ENCODE measurements at places on chromosomes 1 and 21.

DNA sequence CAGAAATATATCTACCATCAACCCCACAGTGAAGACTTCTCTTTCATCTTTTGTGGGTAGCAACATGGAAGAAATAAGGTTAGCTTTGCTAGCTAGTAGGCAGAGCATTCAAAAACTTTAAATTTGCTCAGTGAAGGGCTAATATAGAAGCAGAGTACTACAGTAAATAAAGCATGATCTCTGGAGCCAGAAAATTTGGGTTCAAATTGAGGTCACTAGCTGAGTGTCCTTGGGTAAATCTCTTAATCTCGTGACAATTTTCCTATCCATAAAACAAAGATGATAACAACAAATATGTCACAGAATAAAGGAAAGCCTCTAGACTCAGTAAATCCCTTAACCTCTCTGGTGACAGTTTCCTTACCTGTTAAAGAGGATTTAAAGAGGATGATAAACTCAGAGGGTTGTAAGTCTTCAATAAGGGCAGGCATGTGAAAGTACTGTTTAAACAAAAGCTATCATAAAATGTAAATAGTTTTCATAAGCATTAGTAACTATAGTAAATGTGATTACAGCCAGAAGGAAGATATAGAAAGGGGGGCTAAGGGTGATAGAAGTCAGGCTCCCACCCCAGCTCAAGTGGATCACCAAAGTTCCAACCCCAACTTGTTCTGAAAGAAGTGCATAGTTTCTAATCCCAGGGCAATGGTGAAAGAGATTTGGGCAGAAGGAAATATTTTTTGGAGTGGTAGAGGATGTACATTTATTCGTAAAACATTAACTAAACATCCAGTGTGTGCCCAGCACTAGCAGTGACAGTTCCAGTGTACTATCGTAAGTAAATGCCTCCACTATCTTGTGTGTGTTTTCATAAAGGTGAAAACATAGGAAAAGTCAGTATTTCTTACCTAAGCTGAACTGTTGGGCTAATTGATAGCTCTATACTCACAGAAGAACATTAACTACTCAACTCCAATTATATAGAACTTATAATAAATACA lies 24.8 kb downstream of the TM2D1 start:
- no peak for DNase-seq

DNA sequence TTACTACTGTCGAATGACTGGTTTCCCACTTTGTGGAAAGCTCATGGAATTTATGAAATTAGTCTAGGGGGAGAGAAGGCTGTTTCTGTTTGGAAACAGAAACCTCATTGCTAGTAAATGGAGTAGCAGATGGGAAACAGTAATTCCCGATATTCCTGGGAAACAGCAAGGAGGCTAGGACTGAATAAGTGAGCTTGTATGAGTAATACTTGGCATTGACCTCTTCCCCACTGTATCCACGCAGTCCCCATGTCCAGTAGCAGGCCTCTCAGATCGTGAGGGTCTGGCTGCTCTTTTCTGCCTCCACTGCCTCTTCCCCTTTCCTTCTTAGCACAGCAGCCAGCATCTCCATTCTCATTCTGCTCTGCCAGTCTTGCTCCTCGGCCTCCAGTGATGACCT lies 75.5 kb downstream of the PRDM2 start:
- DNase-seq, result no peak

DNA sequence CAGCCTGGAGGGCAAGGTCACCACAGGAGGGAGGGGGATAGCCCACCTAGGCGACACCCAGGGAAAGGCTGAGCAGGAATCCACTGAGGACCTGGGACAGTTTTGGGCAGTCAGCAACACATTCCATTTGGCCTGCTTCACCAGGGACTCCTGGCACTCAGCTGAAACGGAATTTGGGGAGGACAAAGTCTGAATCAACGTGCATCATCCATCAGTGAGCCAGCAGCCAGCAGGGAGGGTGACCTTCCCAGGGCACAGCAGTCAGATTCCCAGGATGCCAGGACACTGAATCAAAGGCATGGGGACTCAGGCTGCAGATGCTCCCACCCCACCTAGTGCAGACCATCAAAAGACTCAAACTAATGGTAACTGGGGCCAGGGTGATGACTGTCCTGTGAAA lies 4.6 kb downstream of the SH3BP5L start:
- no peak for DNase-seq

DNA sequence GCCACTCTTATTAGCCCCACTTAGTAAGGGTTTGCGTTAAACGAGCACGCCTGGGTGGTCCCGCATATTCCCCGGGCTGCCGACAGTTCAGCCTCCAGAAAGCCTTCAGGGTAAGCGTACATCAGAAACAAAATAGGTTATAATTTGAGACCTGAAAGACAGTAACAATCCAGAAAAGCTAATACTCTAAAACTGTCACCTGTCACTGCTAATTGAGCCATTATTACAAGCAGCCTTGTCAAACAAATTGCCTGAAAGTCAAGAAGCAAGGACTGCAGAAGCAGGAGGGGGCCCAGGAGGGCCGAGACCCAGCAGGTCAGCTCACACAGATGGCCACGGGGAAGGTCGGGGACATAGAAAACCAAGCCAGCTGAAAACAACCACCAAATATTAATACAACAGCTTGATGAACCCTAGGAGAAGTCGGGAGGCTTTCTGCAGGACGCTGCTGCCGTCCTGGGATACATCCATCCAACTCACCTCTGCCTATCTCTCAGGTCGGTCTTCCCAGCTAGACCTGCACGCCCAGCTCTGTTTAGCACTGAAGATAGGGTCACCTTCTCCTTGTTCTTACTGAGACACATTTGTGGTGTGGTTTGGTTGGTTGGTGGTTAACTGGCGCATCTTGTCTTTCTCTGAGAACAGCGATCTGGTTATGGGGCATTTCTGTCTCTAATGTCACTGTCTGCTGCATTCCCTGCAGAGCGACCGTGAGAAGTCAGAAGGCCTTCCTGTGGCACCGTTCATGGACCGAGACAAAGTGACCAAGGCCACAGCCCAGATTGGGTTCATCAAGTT lies 110.8 kb downstream of the WDR4 start:
- no peak for DNase-seq

GRCh38 chr1:229869687-229870086 lies 197.4 kb upstream of the GALNT2 start:
- no peak for DNase-seq

GRCh38 chr1:7456722-7457082 lies 314.4 kb upstream of the VAMP3 start:
- DNase-seq, result peak; percentile 60

GRCh38 chr1:27527223-27527889 lies 37.4 kb upstream of the WASF2 start:
- DNase-seq, result peak; percentile 91

DNA sequence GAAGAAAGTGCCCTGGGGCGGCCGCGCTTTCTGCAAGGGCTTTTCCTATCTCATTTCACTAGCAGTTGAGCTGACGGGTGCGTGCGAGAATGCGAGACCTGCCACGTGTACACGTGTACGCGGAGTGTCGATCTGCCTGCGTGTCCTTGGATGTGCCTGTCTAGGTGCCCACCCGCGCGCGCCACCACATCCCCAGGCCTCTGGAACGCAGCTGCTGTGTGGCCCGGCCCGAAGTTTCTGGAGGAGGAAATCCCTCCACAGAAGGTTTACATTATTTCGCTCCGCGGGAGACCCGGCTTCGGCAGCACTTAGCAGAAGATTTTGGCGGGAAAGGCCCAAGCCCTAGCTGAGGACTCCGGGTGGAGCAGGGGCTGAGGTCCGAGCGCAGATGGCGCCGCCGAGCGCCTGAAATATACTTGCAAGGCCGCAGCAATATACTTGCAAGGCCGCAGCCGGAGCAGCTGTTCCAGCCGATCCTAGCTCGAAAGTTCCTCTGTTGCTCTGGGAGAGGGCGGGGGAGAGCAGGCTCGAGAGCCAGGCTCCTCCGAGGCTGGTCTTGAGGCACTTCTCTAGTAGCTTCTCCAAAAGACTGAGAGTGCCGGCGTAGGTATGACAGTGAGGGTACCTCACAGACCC lies 3.9 kb downstream of the TBX15 start:
- DNase-seq, result peak; percentile 92

DNA sequence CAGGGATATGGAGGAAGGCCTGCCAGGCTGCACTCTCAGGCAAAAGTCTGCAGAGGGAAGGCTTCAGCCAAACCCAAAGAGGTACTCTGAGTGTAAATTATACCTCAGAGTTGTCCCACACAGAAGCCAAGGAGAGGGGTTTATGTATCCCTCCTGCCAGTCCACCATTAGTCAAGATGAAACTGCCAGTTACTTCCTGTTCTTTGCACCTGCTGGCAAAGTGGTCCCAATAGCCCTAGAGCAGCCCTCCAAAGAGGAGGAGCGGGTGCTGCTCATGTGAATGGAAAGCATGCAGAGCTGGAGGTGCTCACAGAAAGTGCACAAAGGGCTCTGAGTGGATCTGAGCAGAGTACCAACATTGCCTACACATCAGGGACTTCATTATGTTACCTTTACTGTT lies 37.1 kb upstream of the MCOLN3 start:
- no peak for DNase-seq

GRCh38 chr1:170993151-170993550 lies 57.8 kb downstream of the MROH9 start:
- DNase-seq, result no peak

- no peak for DNase-seq
Observed at GRCh38 chr21:39675993-39676661, 63.4 kb downstream of the B3GALT5 start.

- peak; percentile 66 for DNase-seq
Observed at GRCh38 chr1:112337028-112337531, 58.9 kb upstream of the CTTNBP2NL start.

DNA sequence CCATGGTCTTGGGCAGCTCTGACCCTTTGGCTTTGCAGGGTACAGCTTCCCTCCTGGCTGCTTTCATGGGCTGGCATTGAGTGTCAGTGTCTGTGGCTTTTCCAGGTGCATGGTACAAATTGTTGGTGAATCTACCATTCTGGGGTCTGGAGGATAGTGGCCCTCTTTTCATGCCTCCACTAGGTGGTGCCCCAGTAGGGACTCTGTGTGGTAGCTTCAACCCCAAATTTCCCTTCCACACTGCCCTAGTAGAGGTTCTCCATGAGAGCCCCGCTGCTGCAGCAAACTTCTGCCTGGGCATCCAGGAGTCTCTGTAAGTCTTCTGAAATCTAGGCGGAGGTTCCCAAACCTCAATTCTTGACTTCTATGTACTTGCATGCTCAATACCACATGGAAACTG lies 494.5 kb upstream of the LRRC7 start:
- peak; percentile 34 for DNase-seq

Measured in GM23338 (cell line).